Stimulated activated CD8-positive, alpha-beta memory T cell treated with anti-CD3 and anti-CD28 coated beads, Interleukin-2, amount 100 ng/mL, for 48 hours (primary cell): ENCODE measurements at places on chromosomes 5 and 9.

GRCh38 chr5:133878236-133878555 is 90.2 kb downstream of the C5orf15 start:
- DNase-seq = no peak

- no peak for DNase-seq
These were observed 104.1 kb downstream of the ADAMTS2 start for GRCh38 chr5:179241175-179241574.

DNA sequence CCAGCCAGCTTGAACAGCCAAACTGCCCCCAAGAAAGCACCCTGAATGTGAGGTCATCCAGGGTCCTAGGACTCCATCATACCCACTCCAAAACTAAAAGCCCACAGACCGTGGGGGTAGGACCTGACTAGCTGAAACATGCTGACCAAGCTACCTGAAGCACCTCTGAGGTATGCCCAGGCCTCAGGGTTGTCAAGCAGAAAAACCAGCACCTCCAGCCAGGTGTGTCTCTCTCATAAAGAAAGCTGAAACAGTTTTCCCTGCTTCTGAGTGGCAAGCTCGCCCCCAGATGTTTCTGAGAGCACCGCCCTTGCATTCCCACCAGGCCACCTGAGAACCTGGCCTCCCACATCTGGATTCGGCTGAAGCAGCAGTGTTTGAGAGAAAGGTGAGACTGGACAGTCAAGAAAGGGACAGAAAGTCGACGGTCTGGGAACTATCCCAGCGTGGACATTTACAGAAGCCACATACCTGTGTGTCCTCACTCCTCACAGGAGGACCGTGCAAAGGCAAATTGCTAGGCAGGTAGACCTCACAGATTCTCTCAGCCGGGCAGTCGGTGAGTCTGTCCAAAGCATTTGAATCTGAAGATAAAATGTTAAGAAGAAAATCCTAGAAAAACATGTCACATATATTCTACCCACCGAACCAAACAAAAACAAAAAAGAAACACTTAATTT is 155.6 kb upstream of the RASEF start:
- no peak for DNase-seq

DNA sequence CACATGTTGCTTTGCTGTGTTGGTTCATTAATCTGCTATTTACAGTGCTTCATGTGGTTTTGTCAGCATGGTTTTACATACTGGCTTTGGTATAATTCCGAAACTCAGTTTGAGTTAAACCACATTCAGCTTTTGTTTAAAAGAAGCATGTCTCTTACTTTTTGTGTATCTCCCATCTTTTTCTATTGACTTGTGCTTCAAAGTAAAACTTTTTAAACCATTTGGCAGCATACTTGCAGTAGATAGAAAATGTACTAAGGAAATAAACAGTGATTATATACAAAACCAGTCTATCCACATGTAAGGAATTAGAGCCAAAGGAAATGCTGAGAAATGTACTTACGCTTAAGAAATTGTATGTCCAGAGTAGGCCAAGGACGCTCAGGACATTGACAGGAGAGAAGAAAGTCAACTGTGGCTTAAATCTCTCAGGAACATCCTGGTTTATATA is 286.9 kb downstream of the ARHGEF28 start:
- no peak for DNase-seq

GRCh38 chr5:88820581-88820980 is 62.4 kb downstream of the MEF2C start:
- no peak for DNase-seq

DNA sequence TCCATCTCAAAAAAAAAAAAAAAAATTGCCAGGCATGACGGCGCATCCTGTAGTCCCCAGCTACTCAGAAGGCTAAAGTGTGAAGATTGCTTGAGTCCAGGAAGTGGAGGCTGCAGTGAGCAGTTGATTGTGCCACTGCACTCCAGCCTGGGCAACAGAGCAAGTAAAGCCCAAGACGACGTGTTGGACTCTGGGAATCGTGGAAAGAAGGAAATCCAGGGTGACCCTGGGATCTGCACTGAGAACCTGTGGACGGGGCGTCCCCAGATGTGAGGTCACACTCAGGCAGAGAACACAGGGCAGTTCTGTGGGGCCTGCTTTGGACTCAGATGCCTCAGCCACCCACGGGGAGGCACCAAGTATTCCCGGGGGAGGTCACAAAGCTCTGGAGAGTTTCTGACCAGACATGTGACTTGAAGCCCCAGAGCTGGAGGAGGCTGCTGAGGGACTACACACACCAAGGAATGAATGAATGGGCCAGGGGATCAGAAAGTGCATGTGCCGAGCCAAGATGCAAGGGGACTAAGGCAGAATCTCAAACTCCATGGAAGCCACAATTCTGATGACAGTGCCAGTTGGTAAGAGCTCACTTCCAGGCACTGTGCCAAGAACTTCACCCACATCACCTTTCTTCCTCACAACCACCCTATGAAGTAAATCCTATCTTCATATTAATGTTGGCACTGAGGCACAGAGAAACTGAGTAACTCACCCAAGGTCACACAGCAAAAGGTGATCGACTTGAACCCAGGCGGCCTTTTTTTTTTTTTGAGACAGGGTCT is 12.9 kb downstream of the DYNC2I2 start:
- no peak for DNase-seq

DNA sequence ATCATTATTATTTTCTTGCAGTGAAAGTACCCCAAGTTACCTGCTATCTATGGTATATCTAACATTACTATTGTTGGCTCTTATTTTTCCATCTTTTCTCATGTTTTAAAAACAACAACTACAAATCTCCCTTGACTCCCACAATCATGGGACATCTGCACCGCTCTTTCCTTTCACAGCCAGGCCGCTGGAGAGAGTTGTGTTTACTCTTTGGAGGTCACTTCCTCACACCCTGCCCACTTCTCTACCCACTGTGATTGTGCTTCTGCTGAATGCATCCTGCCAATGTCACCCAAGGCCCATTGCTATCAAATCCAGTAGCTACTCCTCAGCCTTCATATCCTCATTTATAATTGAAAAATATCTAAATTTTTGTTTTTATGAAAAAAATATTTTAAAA is 29.7 kb downstream of the SLC28A3 start:
- no peak for DNase-seq

DNA sequence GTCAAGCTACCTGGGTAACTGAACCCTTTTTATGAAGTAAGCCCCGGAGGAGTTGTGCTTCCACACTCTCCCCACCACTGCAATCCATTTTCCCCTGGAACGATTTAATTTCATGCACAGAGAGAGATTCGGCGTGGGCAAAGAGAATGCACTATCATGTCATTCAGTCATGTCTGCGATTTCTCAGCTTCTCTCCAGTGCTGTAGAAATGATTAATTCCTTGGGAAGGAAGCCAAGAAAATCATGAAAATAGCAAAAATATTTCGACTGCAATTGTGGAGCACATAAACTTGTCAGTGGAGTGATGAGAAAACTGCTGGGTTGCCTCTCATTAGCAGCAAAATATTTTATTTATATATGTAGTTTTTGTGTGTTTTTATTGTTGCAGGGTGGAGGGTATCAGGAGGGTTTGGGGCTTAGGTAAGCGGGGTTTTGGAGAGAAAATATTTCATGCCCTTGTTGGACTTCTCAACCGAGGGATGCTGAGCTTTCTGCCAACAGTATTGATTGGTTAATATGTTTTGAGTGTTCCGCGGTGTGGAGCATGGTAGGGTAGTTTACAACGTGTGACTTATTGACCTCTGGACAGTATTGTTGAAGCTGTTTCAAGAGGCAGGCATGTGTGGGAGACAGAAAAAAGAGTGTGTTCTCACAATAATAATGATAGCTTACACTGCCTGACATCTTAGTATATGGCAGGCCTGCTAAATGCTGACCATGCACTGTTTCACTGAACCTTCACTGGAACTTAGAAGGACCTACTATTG is 69.3 kb downstream of the SGCD start:
- DNase-seq = no peak

DNA sequence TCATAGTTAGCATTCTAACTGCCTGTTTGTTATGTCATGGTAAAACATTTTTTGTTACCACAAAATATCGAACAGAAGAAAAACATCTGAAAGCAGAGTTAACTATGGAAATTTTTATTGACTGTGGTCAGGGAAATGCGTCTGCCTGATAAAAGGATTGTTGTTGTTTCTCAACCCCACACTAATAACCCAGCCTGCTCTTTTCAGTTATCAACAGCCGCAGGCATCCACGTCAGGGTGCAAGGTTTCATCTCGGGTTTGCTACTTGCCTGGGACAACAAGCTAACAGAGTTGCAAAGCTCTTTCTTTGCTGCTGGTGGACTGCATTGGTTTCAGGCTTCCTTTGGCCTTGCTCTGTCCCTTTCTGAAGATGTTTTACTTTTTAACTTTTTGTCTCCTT is 969.2 kb downstream of the CDH18 start:
- no peak for DNase-seq

GRCh38 chr5:91401175-91401574 is 18.1 kb upstream of the ARRDC3 start:
- no peak for DNase-seq

DNA sequence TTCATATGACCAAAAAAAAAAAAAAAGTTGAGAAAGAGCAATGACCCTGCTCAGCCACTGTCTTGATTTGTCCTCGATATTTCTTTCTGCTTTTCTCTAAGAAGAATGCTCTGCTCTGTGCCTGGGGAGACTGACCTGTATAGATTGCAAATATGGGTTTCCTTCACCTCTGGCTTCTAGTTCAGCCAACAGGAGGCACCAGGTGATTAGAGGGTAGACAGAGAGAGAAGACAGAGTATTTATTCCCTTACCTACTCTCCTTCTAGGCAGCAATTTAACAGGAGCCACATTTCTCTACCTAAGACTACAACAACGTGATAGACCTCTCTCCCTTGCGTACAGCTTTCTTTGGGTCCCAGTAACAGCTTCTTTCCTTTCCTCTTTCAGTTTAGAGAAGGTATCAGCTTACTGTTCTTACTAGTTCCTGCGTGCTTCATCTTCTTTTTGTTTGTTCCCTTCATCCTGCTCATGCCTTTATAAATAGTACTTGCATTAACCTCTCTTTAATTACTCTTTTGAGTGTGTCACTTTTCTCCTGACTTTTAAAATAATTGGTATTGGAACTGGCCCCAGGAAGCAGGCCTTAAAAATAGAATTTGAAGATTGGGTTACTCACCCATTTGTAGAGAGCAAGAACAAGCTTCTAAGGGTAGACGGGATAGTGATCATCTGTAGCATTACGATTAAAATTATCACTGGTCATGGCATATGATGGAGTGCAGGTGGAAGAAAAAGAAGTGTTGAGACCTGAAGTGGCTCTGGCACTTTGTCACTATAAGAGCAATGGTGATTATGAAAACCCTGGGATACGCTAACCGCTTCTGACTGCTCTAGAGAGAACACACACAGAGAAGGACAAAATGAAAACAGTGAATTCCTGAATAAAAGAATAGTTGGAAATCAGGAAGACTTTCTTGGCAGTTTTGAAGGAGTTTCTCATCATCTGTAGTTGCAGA is 161.2 kb upstream of the FSTL4 start:
- DNase-seq = no peak

DNA sequence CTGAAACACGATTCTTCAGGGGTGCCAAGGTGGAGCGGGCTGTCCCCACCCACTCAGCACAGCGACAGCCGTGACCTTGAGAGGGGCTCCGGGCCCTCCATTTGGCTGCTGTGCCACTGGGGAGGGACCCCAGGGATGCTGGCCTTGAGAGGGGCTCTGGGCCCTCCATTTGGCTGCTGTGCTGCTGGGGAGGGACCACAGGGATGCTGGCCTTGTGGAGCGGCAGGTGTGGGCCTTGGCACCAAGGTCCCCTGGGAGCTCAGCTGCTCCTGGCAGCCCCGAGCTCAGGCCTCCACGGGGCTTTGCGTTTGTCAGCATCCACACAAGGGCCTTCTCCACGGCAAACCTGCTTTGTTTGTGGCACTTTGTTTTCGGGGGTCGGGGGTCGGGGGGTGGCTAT is 137.6 kb upstream of the LPCAT1 start:
- DNase-seq = no peak

DNA sequence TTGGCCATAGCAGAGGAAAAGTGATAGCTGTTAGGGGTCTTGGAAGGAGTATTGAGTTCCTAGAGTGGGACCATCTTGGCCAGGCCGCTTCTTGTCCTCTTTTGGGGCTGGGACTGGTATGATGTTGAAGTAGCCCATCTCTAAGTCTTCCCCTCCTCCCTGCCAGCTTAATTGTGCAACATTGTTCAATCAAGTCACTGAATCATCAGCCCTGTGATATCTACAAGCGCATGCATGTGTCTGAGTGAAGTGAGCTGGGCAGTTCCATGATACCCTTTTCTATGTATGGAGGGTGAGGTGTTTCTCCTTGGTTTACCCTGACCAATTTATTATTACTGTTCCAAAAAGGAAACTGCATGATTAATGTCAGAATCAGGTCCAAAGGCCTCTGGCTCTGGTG is 112.2 kb downstream of the C9orf152 start:
- no peak for DNase-seq

GRCh38 chr9:114409103-114409780 is 21.5 kb upstream of the AKNA start:
- DNase-seq = no peak
